NCI-H69 (cell line): ENCODE measurements at places on chromosomes 5 and 9.

GRCh38 chr5:40224421-40224820, 455.3 kb upstream of the PTGER4 start:
- DNase-seq = no peak

DNA sequence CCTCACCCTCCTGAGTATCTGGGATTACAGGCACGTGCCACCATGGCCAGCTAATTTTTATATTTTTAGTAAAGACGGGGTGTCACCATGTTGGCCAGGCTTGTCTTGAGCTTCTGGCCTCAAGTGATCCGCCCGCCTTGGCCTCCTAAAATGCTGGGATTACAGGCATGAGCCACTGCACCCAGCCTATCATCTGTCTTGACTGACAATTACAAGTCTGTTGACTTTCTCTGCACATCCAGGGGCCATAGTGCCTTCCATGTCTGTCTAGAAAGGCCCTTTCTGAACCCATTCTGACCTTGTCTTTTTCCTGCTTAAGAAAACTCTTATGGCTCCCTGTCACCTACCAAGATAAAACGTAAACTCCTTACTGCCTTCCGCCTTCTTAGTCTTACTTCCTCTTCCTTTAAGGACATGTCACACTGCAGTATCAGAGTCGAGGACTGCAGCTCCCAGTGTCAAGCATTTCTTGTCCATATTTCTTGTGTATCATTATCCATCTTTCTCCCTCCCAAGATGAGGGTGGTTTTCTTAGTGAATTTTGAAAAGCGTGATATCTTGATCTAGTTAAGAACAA, 49.9 kb upstream of the SHB start:
- no peak for DNase-seq

GRCh38 chr5:113427871-113428574, 6.8 kb downstream of the TSSK1B start:
- peak; percentile 20 for DNase-seq

- DNase-seq = no peak
Measured at GRCh38 chr9:64015136-64015535, 1269.9 kb downstream of the FOXD4L5 start.

DNA sequence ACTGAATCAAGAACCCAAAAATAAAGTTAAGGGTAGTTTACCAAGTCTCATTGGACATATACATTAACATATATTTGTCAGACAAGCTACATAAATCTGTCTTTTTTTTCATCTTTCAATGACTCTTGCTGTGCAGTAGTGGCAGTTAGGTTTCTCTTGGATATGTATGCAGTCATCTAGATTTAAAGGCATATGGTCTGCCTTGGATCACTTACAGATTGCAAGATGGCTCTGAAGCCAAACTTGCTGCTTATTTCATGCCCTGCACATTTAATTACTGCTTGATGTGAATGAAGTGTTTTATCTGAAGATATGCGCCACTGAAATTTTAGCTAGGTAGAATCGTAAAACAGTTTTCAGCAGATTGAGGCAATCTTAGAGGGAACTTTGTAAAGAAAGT, 18.6 kb upstream of the MAN2A1 start:
- no peak for DNase-seq

DNA sequence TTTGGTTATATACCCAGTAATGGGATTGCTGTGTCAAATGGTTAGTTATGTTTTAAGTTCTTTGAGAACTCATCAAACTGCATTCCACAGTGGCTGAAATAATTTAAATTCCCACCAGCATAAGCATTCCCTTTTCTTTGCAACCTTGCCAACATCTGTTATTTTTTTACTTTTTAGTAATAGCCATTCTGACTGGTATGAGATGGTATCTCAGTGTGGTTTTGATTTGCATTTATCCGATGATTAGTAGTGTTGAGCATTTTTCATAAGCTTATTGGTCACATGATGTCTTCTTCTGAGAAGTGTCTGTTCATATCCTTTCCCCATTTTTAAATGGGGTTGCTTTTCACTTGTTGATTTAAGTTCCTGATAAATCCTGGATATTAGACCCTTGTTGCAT, 435.7 kb upstream of the RIOK2 start:
- no peak for DNase-seq

GRCh38 chr5:133205204-133205603, 153.4 kb downstream of the HSPA4 start:
- DNase-seq = no peak

DNA sequence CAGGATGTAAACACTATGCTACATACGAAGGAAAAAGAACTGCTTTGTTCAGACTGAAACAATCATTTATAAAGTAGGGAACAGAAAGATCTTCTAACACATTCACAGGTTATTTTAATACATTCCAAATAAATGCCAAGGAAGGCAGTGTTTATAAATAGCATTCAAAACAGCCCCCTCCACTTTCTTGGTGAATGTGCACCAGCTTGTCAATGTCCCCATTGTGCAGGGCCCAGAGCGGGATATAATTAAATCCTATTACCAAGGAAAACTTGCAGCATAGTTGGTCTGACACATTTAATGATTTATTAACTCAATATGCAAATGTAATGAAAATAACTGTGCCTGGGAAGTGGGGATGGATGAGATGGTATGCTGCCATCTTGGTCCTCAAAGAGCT, 135.9 kb upstream of the RAD23B start:
- peak; percentile 44 for DNase-seq

DNA sequence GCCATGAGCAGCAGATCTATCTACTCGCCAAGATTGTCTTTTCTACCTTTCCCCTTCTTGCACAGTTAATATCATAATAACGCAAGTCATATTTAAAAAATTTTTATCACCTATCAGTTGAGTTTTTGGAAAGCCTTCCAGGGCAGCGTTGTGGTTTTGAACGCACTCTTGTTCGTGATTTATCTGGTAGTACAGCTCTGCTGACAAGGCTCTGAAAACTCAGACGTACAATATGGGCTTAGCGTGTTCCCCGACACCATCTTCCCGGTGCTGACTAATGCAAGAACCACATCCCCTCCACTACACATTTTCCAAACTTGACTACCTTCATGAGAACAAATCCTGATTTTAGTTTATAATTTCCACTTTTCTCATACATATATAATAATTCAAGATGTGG, 1.6 kb upstream of the NFIL3 start:
- DNase-seq = no peak

DNA sequence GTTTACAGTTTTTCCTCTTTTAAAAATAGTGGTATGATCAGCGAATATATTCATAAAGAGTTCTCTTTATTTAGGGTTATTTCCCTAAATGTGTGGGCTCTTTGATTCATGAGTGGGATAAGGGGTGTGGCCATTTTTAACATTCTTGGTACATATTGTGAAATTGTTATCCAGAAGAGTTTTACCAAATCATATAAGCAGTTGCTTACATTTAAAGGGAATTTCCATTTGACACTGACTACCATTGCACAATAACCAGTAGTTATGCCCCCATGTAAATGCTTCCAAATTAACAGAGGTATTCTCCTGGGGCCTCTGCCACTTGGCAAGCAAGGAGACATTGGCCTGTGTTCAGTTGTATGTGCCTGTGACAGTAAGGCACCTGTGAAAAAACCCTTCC, 27.2 kb downstream of the SLC25A48 start:
- DNase-seq = no peak

DNA sequence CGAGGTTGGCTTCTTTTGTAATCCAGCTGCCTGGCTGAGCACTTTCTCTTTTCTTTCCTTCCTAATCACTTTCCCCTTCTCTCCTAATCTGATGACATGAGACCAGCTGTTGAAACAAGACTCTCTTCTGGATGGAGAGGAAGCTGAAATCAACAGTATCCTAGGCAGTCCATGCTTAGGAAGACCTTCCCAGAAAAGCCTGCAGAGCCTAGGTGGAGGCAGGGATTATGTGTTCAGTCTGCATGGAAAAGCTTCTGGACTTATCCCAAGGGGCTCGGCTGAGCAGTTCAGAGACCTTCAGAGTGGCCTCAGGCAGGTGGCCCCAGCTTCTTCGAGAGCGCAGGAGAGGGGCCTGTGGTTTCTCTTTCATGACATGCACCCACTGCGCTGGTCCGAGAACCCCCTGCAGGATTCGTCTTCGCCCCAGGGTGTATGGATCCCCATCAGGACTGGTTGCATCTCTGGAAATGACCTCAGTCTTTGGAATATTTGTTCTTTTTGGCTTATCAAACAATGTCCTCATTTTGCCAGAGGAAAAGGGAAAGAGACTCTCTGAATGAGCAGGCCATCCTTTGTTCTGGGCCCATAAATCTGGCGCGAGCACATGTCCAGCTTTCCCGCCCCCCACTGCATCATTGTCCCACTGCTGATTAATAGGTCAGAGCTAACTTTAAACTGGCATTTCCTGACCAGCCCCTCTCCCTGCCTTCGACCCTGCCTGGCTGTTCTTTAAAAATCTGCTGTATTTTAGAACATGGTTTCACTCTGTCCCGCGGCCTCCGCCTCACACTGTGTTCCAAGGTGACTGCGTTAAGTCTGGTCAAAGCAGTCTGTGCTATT, 177.9 kb upstream of the KLF4 start:
- DNase-seq = peak; percentile 86

- no peak for DNase-seq
Measured at GRCh38 chr9:122190597-122191381, 31.1 kb downstream of the MORN5 start.

DNA sequence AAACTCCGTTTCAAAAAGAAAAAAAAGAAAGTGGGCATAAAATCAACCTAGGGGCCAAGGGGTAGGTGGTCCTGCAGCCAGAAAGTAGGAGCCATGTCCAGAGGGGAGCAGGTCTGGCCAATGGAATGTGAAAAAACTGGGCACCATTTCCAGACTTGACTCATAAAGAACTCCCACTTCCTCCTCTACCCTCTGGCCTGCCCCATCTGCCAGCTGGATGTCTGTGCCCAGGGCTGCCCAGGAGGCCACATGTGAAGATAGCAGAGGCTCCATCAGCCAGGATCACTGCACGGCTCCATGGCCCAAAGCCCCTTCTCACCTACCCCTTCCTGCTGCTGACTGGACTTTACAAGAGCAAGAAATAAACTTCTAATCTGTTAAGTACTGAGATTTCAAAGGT, 42.1 kb upstream of the EEIG1 start:
- no peak for DNase-seq

DNA sequence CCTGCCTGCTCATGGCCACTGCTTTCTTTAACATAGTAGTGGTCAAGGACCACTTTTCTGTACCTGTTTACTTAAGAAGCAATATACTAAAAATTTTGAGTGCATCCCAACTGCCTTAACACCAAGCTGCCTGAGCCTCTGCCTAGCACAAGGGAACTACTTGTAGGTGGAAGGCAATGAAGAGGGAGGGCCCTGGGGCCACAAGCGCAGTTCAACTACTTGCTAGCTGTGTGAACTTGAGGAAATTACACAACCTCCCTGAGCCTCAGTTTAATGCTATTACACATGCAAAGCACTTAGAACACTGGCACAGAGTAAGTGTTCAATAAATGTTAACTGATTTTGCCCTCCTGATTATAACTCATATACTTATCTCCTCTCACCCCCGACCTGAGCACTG, 6.3 kb downstream of the ARL15 start:
- DNase-seq = no peak

GRCh38 chr5:56516441-56516840, 283.3 kb upstream of the ANKRD55 start:
- DNase-seq = peak; percentile 61
